Activated CD4-positive, alpha-beta T cell treated with anti-CD3 and anti-CD28 coated beads for 48 hours (primary cell): ENCODE measurements at places on chromosomes 5 and 9.

- DNase-seq, result no peak
Observed at GRCh38 chr5:148561801-148562311, 92.5 kb downstream of the HTR4 start.

DNA sequence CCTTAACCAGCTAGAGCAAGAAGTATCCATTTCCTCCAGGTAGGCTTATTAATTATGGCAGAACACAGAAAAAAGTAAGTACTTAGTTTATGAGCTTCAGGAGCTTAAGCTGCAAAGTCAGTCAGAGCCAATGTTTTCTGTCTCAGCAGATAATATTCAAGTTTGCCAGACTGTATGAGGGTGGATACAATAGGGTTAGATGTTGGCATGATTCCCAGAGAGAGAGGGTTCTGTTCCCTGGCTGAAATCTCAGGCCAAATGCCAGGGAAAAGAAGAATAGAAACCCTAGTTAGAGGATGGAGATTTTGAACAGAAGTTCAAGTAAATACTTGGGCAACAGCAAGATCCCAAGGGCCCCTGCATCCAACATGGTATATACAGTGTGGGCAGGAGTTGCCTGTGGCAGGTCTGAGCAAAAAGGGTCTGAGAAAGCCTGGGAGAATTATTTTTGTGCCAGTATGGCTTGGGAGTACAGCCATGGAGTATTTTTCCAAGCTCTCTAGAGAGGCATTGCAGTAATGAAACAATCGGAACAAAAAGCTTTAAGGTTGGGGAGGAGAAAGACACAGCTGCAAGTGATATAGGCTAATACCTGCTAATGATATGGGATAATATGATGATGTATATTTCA lies 31.0 kb upstream of the ISOC1 start:
- DNase-seq, result no peak

GRCh38 chr9:110157823-110158664 lies 49.9 kb downstream of the C9orf152 start:
- DNase-seq, result no peak

GRCh38 chr5:131366428-131366827 lies 102.6 kb downstream of the CDC42SE2 start:
- no peak for DNase-seq

DNA sequence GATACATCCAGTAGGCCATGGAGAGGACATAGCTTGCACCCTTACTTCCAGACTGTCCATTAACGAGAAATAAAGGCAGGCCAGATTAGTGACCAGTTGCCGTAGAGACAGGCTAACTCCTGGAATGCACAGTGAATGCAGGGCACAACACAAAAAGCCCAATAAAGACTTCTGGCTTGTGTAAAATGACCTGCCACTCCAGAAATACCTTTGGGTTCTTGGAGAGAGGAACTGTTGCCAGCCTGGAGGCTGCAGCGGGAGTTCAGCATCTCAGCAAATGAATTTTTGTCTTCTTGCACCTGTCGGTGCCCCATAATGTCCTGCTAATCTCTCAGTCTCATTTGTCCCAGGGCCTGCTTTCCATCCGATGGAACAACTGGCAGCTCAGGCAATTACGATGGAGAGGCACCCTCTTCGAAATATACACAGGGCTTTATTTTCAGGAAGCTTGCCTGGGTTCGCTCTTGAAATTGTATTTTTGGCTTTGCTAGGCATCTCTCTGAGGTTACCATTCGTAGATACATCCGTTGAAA lies 538.8 kb upstream of the ZNF462 start:
- DNase-seq, result no peak

- DNase-seq, result no peak
Observed at GRCh38 chr5:10301842-10302610, 5.7 kb downstream of the CMBL start.

- DNase-seq, result no peak
Observed at GRCh38 chr9:86512929-86513328, 158.7 kb upstream of the TUT7 start.

DNA sequence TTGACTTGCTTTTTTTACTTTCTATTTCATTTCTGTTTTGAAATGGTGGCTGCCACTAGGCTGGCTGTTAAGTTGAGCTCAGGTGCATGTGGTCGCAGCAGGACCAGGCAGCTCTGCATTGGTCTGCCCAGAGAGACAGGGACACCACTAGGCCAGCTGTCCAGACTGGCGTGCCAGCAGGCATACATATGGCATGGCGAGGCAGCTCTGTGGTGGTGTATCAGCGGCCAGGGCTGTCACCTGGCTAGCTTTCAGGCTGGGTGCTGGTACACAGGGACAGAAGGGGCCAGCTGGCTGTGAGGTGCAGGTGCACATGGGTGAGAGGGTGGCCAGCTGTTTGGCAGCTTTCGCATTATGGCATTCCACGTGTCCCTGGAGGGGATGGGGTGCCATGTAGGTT lies 654.0 kb upstream of the ACO1 start:
- no peak for DNase-seq

DNA sequence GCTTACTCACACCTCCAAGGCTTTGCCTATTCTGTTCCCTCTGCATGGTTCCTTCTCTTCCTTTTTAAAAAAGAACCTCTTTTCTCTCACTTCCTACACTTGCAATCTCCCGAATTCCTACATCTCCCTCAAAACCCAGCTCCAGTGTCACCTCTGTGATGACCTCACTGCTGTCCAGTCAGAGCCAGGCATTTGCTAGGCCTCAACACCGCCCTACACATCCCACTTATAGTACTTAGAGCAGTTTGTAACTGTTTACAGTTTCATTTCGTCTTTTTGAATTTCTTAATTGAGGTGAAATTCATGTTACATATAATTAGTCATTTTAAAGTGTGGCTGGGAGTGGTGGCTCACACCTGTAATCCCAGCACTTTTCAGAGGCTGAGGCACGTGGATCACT lies 30.8 kb downstream of the CD14 start:
- no peak for DNase-seq
